ENCODE measurements at places on chromosomes 6 and 20. TPM values are rescaled to one million over a fixed set of nuclear protein-coding genes. Genes with fewer than 3 reads are reported as not detected.

TRIM15 gene
- total RNA-seq = not detected

KCNG1 gene
- total RNA-seq = 0.27 TPM

LST1 gene
- 74.9 TPM for total RNA-seq

FAM209B gene
- total RNA-seq = not detected

SLC17A1 gene
- not detected for total RNA-seq

SLC22A2 gene
- not detected for total RNA-seq

LRFN2 gene
- total RNA-seq = 0.27 TPM

C6orf52 gene
- total RNA-seq = not detected

FAM83B gene
- total RNA-seq = under 0.01 TPM

BTNL2 gene
- not detected for total RNA-seq

C20orf141 gene
- not detected for total RNA-seq

GNAS gene
- total RNA-seq = 940 TPM

CENPQ gene
- total RNA-seq = 1.1 TPM
